ENCODE measurements at places on chromosomes 7 and 10.

DNA sequence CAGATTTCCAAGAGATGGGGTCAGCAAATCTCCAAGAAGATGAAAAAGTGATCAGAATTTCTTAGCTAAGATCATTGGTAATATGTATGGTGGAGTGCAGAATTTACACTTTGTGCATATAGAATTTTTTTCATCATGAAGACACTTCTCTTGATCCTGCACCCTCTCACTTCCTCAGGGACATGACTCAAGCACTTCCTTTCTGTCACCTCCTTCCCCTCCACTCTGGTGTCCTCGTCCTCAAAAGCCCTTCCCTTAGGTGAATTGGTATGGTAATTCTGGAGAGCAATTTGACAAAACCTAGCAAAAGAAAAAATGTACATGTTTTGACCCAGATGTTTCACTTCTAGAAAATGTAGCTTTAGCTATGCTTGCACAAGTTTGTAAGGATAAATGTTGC is 18.1 kb downstream of the CALN1 start:
- DNase-seq = no peak

- DNase-seq = peak; percentile 68
Measured at GRCh38 chr7:99730238-99730810, 4.7 kb downstream of the CYP3A7 start.

DNA sequence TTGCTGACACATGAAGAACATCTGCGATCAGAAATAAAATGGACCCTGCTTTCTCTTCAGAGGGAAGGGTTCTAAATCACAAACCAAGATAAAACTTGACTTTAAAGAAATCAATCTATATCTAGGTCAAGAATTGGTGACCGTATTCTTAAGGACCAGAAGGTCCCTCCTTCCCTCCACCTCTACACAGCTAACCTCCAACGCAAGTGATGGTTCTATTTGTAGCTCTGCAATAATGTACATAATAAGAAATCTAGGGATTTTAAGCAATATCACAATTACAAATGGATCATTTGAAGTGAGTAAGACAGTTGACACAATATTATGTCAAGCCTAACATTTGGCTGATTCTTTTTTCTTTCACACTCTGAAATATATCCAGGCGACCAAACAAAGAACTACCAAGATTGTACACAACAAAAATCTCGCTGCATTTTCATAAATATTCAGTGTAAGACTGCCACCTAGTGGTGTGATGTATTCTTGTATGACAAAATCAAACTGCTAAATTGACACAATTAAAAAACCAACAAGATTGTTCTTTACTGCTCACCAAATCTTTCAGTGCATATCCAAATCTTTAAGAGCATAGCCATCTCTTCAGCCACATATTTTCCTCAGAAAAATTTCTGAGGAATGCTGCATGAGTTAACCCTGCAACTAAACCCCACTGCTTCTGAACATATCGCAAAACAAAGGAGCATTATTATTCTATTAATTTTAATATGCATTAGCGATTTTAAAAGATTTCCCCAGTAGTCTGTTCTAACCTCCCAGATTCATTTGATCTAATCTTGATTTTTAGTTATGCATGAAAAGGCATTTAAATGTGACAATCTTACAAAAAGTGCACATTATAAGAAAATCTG is 44.5 kb downstream of the ICA1 start:
- peak; percentile 45 for DNase-seq

DNA sequence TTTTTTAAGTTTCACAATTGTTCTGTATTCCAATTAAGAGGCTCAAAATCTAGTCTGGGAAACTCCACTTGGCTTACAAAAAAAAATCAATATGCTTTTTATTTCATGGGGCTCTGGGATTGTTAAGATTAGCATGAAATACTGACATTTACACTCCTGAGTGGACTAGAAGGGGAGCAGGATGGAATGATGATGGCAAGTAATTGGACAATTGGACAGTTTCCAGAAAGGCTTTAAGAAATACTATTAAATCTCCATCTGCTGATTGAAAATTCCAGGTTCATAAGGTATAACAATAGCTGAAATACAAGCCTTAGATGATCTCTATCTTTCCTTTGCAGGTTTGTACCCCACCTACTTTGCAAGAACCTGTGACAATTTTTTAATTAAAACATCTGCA is 184.4 kb downstream of the LRRTM3 start:
- DNase-seq = no peak

DNA sequence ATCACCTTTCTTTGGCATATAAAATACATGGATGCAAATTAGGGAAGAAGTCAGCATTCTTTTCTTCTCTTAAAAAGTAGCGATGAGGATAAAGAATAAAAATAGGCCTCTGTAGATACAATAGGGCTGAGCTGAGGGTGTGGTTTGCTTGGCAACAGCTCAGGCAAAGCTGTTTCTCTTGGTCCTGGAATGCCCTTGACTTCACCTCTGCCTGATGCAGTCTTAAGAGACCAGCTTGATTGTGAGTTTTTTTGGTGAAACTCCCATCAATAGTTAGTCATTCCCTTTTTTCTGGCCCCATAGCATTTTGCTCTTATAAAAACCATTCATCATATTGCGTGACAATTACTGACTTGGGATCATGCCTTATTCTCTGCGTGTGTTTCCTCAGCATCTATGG is 42.1 kb upstream of the MKLN1 start:
- no peak for DNase-seq

GRCh38 chr7:3598854-3599253 is 297.8 kb downstream of the SDK1 start:
- no peak for DNase-seq

GRCh38 chr7:55028011-55028410 is 9.2 kb downstream of the EGFR start:
- no peak for DNase-seq

DNA sequence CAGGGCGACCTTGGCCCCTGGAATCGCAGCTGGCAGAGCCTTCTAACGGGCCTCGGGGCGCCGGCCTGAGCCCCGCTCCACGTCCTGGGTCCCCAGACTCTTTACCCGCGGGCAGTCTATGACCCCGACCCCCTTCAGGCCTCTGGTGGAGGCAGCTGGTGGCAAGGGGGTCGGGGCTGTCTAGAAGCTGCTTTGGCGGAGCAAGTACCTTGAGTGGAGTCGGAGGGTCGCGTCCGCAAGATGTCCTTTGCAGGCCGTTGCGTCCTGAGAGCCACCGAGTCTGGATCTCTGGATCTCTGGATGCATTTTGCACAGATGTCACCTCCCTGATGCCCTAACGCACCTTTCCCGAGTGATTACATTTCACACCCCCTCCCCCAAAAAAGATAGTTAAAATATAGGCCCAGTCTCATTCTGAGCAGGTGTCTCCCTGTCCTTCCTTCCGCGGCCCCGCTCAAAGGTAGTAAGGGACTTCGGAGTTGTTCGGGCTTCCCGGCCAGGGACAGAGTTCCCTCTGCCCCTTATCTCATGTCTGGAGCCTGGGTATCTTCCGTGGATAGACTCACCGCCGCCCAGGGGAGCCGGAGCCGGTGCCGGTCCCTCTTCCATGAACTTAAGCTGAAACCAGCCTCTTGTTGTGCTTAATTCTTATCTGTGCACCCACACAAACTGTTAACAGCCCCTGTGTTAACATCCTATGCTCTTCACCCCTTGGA is 457 bp downstream of the ACADSB start:
- DNase-seq = peak; percentile 13

- no peak for DNase-seq
Measured at GRCh38 chr7:47428768-47429472, 153.0 kb downstream of the TNS3 start.

GRCh38 chr10:71039551-71039950 is 151.2 kb upstream of the PCBD1 start:
- DNase-seq = no peak

GRCh38 chr10:31605861-31606525 is 287.0 kb downstream of the ZEB1 start:
- no peak for DNase-seq

DNA sequence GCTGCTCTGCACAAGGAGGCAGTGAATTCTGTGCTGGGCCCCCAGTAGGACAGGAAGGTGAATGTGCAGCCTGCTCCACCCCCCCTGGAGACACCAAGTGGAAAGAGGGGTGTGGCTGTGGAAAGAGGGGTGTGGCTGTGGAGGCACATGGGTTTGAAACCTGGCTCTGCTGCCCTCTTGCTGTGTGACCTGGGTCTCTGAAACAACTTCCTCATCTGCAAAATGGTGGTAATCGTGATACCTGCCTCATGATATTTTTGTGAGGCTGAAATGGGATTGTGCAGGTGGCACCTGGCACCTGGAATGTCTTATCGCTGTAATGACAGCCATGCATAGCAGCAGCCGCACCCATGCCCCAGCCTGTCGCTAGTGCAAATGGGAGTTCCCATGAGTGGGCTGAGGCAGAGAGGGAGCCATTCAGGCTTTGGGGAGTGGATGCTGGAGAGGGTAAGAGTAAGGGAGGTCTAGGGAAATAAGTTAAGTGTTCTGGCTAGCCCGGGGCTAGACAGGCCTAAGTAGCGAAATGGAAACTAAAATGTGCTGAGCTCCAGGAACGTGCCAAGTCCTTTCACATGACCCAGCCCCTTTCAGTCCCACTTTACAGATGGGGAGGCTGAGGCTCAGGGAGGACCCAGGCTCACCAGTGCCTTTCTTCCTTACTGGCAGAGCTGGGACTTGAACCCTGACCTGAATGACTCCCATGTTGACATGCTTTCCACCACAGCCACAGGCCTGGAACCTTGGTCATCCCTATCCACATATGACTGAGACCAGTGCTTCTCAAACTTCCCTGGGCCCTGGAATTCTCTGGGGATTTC is 35.0 kb downstream of the C10orf105 start:
- peak; percentile 16 for DNase-seq

- no peak for DNase-seq
Measured at GRCh38 chr10:74021248-74022055, 23.5 kb downstream of the VCL start.

DNA sequence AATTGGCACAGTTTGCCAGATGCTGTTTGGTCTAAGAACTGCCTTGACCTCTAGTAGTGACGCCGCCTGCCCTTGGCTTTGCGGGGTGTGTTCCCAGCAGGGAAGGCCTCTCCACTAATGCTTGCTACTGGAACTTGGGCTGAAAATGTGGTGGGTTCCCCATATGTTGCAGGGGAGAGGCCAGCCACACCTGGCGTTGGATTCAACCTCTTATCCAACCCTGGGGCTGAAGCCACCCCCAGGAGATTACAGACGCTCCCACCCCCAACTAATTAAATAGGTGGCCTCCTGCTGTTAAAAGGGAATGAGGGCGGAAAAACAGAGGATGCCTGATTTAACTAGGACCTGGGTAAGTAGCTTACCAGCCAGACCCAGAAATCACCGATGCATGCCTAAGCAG is 19.2 kb upstream of the ATOH7 start:
- DNase-seq = no peak
